ENCODE measurements at places on chromosomes 5 and 9.

GRCh38 chr5:173745123-173745522, 128.7 kb upstream of the BOD1 start:
- no peak for DNase-seq

- no peak for DNase-seq
Observed at GRCh38 chr9:136975644-136976043, 1.7 kb upstream of the PTGDS start.

DNA sequence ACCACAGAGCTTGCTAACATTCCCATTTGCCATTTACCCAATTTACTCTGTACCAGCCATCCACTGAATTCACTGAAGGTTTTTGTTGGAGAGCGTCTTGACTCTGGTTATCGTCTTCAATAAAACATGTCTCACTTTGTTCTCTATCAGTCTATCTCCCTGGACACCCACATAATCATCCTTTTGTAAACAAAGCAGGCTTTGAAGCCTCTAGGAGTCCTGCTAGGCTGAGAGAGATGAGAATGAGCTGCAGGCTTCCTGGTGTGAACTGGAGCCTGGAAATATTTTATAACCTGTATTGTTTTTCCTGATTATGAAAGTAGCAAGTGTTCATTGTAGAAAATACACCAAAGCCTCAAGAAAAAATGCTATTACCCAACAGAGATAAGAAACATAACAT, 140.6 kb upstream of the ZNF366 start:
- no peak for DNase-seq

DNA sequence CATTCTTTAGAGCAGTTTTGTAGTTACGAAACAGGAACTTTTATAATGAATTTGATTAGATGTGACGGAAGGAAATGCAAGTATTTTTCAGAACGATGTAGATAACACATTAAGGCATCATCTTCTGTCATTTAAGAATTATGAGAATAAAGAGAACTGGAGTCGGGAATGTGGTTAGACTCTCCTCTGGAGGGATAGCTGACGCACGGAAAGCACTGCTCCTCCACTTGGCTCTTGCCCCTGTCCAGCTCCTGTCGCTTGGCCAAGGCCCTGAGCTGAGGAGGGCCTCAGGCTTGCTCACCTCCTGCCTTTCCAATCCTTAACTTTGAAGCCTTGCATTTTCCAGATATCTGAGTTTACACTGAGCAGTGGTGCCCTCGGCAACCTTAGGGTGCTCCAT, 60.5 kb downstream of the MAP1B start:
- DNase-seq: no peak

DNA sequence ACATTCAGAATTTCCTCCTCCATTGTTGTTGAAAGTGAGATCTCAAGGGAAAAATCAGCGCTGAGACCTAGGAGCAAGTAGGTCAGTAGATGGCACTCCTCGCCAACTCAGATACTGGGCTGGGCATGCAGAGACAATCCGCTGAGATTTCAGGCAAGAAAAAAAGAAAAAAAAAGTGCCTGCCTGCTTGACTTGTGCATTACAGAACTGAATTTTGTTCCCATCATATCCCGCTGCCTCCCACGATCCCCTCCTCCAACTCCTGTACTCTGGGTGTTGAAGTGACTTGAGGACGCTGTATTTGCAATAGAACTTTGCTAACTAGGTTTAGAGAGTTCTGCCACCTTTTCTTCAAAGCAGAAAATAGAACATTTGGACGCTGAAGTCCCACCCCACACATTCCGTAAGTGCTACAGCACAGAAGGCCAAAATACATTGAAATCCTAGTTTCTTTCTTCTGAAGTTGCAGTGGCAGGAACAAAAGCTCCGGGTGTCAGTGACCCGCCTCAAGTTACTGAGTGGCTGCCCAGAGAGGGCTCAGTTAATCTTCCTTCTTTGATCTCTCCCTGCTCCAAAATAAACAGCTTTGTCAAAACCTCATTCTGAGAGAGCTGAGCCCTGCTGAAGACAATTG, 265.8 kb downstream of the MLLT3 start:
- peak; percentile 72 for DNase-seq

- DNase-seq: no peak
Observed at GRCh38 chr9:29838491-29839020, 2265.3 kb upstream of the C9orf72 start.

GRCh38 chr5:73119451-73120157, 771 bp upstream of the TMEM171 start:
- DNase-seq: no peak

DNA sequence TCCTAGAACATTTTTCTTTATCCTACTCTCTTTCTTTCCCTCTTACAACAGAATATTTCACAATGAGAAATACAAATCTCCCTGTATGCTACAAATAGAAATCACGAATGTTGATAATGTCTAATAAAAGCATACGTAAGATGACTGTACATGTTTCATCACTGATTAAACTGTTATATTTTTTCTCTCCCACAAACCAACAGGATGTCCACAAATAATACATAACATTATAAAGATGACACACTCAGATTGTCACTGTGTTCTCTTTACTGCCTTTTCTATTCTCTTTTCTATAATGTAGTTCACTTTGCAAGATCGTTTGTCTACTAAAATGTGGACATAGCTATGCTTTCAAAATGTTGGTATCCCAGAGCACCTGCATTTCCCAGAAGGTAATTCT, 90.7 kb upstream of the PARP8 start:
- no peak for DNase-seq

GRCh38 chr5:27523629-27524028, 485.2 kb upstream of the CDH9 start:
- DNase-seq: no peak

- DNase-seq: no peak
Observed at GRCh38 chr5:116579144-116579543, 4.5 kb upstream of the SEMA6A start.

DNA sequence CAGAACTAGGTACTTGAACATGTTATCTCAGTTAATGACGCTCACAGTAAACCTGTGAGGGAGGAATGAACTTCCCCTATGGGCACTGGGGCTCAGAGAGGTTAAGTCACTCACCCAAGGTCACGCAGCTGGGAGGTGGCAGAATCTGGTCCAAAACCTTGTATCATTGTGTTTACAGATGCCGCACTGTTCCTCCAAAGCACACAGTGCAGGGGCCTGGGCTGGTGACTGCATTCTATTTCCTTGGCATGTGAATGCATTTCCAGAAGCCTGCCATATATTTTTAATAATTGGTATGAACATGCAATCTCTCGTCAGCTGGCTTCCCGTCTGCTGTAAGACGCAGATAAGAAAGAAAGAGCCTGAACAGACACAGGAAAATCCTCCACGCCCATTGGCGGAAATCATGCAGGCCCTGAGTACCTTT, 77.0 kb upstream of the TBC1D2 start:
- no peak for DNase-seq

DNA sequence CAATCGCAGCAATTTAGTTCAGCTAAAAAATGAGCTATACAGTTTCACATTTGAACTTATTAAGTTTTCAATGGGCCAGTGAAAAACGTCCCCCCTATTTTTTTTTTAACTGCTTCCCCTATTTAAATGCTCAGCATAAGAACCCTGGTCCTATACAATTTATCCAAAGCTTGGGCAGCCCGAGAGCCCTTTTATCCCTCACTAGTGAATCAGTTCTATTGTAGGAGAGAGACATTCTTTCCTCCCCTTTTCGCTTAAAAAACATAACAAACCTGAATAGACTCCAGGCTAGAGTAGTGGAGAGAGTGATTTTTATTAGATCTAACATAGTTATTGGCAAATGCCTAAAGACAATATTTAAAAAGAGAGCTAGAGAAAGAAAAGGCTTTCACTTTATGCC, 1.4 kb downstream of the LIX1 start:
- DNase-seq: no peak

GRCh38 chr5:148687427-148687826, 33.1 kb upstream of the HTR4 start:
- no peak for DNase-seq

- DNase-seq: no peak
Observed at GRCh38 chr5:10663489-10664179, 97.4 kb downstream of the DAP start.

- DNase-seq: no peak
Observed at GRCh38 chr9:131593936-131594665, 48.8 kb downstream of the PRRT1B start.

- DNase-seq: no peak
Observed at GRCh38 chr9:121289026-121289771, 21.2 kb downstream of the GSN start.

DNA sequence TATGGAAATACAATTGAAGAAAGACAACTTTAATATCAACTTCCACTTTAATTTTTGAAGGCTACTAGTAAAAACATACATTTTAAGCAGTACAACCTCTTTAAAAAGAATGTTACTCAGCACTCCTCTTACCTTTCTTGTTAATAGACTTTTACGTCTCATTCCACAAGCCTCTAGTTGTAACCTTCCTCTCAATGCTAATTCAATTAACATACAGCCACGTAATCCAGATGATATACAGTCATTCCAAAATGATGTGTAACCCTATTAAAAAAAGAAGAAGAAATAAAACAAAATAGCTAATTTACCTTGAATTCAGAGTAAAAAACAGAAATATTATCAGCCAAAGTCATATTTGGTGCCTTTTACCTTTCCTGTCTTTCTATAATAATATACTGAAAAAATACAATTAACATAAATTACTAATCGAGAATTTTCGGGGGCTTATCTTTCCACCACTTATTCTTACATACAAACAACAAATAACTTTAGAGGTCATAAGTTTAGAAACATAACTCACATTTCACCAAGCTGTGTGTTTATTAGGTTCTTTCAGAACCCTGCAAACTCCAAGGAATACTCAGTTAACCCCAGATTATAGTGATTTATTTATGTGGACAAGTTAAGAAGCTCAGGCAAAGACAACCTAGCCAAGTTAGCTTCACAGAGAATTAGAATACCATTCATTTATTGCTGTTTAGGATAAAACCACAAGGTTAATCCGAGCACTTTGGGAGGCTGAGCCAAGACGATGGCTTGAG, 30.3 kb downstream of the GOLPH3 start:
- peak; percentile 10 for DNase-seq

DNA sequence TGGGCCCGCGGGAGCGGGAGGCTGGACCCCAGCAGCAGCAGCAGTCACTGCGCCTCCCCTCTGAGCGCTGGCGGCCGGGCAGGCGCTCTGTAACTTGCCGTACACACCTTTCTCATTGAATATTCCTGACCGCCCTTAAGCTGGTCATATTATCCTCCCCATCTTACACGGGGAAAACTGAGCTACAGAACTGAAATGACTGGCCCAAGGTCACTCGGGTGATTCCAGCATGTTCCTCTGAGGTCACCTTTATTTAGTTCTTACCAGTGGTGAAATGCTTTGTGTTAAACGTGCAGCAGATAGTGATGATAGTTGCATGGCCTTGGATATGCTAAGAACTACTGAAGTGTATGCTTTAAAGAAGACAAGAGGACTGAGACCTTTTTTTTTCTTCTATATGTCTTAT, 607 bp downstream of the UQCRQ start:
- DNase-seq: no peak

DNA sequence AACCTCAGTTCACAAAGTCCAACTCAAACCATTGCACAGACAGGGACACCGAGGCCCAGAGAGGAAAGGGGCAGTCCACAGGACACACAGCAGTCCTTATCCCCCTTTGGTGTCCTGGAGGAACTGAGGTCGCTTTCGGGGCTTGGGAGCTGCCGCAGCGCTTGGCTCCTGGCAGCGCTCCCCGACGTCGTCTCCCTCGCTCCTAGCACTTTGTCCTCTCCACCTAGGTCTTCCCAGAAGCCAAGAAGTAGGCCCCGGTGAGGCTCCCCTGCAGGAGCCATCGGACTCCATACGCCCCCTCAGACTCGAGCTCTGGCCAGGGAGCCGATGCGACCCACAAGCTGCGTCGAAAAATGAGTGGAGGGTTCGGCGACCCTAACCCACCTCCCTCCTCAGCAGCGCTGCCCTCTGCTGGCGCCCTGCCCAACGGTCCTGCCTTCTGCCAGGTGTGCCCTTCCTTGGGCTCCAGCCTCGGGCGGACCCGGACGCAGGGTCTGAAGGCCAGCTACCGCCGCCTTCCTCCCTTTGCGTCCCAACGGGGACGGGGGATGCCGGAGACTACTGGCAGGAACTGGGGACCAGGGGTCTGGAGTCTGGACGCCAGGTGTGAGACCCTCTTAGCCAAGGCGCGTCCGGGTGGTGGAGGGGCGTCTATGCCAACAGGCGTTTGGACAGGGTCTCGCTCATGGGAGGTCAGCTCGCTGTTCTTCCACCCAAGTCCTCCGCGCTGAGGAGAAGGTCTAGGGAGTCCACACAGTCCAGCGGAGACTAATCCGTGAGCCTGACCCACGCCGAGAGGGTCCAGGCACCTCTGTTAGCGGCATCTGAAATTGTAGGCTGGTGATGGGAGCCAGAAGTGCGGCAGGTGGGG, 2.1 kb upstream of the PRDM12 start:
- no peak for DNase-seq

DNA sequence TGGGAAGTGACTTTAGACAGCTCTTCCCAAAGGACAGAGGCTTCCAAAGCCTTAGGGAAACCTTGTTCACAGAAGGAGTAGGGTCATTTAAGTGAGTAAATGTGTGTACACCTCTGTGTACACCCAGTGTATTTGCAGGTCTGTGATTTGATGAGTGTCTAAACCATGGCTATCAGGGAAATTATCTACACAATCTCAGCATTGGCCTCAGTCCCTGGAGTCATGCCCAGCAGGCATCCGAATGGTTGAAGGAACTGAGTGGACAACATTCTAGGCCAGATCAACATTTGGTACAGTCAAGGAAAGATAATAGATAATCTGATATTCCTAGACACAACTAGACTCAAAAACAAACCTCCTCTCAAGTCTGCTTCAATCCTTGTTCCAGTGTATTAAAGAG, 258.4 kb upstream of the DAPK1 start:
- DNase-seq: no peak

DNA sequence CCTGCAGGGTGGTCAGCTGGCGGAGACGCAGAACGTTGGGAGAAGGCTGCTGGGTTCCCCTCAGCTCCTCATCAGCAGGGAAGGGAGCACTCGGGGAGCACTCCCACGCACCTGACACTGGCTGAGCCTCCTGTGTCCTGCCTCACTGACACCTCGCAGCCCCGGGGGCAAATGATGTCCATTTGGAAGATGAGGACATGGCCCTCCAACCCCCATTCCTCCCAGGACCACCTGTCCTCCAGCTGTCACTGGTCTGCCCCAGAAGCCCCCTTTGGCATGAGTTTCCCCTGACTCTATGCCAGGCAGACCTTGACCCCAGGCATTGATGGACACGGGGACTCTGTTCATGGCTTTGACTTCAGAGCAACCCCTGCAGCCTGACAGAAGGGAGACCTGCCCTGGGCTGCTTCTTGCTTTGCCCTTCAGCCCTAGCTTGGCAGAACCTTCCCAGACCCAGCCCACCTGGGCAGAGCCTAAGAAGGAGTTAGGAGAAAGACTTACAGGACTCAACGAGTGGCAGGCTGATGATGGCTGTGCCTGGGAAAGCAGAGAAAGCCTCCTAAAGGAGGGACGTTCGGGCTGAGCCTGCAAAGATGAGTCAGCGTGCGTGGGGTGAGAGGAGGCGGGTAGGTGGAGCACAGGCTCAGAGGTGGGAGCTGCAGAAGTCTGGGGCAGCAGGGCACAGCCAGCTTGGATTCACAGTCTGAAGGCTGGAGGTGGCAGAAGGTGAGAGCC, 90.6 kb downstream of the LMX1B start:
- DNase-seq: no peak
